Germinal center (tissue), 1 donor: ENCODE measurements at places on chromosomes 6 and 20.
A peak's percentile ranks its signal among the peaks of the same experiment; 100 is the strongest.

DNA sequence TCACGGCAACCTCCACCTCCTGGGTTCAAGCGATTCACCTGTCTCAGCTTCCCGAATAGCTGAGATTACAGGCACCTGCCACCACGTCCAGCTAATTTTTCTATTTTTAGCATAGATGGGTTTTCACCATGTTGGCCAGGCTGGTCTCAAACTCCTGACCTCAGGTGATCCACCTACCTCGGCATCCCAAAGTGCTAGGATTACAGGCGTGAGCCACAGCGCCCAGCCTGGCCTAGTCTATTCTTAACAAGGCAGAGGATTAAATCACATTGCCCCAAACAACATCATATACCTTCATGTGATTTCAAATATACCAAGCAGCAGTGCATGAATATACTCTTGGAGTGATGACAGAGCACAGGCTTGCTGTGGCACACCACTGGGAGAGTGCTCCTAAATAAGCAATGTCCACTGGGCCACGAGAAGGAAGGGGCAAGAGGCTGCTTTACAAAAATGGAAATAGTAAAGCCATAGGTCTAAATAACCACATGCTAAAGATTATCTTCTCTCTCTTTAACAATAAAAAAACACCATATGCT lies 76.6 kb upstream of the TULP1 start:
- DNase-seq = no peak

DNA sequence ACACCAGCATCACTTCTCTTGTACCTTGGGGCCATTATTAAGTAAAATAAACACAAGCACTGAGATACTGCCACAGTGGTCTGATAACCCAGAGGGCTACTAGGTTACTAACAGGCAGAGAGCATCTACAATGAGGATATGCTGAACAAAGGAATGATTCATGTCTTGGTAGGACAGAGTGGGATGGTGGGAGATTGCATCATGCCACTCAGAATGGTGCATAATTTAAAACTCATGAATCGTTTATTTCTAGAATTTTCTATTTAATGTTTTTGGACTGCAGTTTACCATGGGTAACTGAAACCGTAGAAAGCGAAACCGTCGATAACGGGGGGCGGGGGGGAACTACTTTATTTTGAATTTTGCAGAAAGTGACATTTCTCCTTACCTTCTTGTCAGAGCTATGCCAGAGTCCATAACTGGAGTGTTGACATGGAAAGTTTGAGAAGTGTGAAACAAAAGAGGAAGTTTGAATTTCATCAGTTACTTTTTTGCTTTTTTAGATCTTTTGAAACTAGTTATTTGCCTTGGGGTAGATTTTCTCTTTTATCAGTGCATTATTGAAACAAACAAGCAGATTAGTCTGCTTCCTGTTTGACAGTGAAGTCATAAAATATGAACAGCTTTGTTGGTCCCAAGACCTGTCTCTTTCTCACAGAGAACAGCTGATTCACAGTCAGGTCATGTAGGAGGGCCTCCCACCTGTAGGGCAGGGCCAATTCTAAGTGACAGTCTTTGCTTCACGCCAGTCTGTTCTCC lies 124.9 kb downstream of the KLHL32 start:
- DNase-seq = peak; percentile 54

GRCh38 chr6:169837529-169838250 lies 86.3 kb downstream of the ERMARD start:
- no peak for DNase-seq

DNA sequence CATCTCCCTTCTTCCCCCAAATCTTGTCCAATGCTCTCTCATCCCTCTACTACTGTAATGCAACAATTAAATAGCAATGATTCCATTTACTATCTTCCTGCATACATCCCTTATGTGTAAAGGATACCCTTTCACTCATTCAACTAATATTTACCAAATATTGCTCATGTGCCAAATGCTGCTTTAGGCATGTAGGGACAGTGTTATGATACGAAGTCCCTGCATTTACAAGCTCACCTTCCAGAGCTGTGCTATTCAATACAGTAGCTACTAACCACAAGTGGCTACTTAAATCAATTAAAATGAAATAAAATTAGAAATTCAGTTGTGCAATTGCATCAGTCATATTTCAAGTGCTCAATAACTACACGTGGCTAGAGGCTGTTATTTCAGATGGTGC lies 41.1 kb downstream of the GMDS start:
- DNase-seq = no peak

DNA sequence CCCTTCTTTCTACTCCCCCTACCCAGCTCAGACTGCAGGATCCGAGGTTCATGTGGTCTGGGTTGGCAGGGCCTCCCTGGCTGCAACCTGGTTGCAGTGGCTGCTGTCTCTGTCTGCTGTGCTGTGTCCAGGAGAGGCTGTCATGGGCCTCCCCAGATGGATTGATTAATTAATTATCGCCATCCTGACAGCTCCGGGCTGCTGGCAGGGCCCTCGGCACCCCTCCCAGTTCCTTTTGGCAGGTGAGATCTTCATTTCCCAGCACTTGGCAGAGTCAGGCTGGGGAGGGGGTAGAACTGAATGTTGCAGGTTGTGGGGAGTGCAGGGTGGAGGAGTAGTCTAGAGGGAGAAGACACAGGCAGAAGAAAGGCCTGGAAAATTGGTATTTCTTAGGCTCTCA lies 56.7 kb upstream of the ZFAND3 start:
- DNase-seq = no peak

- DNase-seq = peak; percentile 98
Measured at GRCh38 chr6:41072836-41073202, at the start of gene NFYA. Gene NFYA, plus strand, starts transcription at chr6:41072974. Its CDS starts 6,116 bp downstream, at chr6:41079090.

GRCh38 chr6:148757944-148758480 lies 11.2 kb downstream of the UST start:
- no peak for DNase-seq

DNA sequence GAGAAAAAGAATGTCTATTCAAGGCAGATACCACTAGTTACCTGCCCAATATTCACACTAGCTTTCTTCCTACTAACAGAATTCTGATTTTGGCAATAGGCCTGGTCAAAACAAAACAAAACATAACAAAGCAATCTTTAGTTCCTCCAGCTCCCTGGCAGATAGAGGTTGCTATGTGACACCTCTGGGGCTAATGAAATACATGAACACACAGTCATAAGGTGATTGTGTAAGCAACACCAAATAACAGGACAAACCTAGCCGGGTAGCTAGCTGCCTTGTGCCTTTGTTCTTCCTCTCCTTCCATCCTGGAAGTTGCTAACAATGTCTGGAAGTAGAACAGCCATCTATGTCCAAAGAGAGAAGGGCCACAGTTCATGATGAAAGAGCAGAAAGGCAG lies 6.0 kb upstream of the HMGN3 start:
- no peak for DNase-seq

DNA sequence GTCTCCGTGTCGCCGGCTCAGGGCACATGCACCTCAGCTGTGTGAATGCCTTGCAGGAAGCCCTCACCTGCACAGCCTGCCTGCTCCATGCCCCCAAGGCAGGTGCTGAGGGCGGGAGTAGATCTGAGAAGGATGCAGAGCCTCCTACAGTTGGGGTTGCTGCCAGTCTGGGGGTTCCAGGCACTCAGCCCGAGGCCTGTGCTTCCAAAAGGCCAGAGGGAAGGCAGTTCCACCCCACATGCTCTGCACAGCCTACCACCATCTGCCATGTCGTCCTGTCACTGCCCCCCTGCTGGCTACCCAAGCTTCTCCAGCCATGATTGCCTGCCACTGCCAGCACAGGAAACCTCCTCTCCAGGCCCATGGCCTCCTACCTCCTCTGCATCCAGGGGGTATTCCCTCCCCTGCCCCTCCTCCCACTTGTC lies 19.3 kb downstream of the ACSS1 start:
- no peak for DNase-seq

GRCh38 chr6:3235486-3235885 lies 8.0 kb upstream of the TUBB2B start:
- DNase-seq = no peak

DNA sequence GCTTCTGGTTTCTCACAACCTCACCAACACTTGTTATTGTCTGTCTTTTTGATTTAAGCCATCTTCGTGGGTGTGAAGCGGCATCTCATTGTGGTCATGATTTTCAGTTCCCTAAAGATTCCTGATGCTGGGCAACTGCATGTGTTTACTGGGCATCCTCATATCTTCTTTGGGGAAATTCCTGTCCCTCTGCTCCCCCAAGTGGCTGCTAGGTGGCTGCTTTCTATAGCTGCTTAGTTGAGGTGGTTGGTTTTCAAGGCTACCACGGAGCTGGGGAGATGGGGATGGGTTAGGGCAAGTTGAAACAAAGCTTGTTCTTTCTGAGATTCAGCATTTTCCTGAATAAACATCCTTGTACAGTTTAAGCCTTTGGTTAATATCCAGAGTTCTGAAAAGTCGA lies 403.9 kb upstream of the SULF2 start:
- no peak for DNase-seq

GRCh38 chr6:125255201-125255600 lies 46.6 kb downstream of the HDDC2 start:
- DNase-seq = no peak

- DNase-seq = no peak
Measured at GRCh38 chr6:3079682-3080081, 11.4 kb downstream of the RIPK1 start.

GRCh38 chr6:116463301-116463700 lies 2.1 kb downstream of the CALHM6 start:
- no peak for DNase-seq

- DNase-seq = peak; percentile 77
Measured at GRCh38 chr20:57703013-57703412, 6.8 kb downstream of the PMEPA1 start.

- DNase-seq = no peak
Measured at GRCh38 chr6:49225471-49225870, 237.6 kb downstream of the MMUT start.

- no peak for DNase-seq
Measured at GRCh38 chr6:157814883-157815282, 8.2 kb upstream of the SNX9 start.

- no peak for DNase-seq
Measured at GRCh38 chr6:104601721-104602120, 258.0 kb downstream of the HACE1 start.

GRCh38 chr20:376750-377149 lies 3.8 kb upstream of the TRIB3 start:
- DNase-seq = no peak

DNA sequence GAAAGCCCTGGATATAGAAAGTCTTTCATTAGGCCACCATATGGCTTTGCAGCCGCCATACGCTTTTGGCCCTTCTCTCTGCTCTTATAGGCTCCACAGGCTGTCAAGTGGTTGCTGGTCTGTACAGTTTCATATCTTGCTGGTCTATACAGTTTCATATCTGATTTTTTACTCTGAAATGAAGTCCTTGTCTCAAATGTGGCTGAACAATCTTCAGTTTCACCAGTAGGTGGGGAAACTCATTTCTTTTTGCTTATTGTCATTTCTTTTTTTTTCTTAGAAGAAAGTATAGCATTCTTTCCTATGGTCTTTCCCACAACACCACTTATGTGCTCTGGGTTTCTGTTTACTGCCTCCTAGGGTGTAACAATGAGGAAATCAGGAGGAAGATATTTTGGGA lies 771.4 kb upstream of the MMS22L start:
- DNase-seq = no peak

DNA sequence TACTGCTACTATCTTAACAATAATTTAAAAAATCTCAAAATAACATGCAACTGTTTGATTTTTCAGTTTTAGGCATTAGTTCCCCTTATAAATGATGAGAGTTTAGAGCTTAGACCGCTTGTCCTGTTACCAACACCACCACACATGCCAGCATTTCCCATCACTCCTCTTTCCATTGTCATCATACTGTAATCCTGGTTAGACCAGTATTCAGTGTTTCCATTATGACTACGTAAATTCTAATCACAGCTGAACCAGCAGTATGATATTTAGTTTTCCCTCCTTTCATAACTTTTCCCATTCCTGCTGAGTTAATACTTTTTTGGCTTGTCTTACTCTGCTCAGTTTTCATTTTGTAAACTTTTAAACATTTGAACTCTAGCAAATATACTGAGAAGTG lies 12.2 kb upstream of the TBC1D20 start:
- no peak for DNase-seq

DNA sequence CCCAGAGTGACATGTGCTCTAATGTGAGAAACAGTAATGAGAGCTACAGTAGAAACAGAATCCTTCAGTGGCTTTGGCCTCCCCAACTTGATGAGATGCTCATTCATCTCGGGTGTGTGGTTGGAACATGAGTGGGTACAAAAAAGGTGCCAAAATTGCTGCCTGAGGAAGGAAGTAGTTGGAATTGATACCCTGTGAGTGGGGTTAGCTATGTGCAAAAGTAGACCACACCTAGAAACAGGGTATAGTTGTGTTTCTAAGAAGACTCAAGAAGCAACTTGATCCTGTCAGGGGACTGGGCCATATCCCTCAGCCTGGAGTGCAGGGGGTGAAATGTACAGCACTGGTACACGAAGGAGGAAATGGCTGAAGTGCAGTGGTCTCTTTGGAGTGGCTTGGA lies 206.4 kb upstream of the SUPT3H start:
- no peak for DNase-seq

DNA sequence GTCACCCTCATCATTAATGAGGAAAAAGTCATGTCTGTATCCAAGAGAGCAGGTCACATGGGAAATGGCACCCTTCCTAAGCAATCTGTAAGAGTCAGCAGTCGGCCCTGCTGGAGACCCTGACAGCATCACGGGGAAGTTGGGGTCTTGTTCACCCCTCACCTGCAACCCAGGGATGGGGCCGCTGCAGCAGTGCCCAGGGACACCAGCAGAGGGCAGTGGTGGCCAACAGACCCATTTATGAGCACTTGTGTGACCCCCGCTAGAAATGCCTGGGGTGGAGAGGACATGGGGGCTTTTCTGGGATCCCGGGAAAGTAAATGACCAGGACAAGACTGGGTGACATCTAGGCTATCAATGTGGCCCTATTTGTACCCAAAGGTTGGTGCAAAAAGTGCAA lies 35.9 kb downstream of the ANKRD60 start:
- peak; percentile 31 for DNase-seq

DNA sequence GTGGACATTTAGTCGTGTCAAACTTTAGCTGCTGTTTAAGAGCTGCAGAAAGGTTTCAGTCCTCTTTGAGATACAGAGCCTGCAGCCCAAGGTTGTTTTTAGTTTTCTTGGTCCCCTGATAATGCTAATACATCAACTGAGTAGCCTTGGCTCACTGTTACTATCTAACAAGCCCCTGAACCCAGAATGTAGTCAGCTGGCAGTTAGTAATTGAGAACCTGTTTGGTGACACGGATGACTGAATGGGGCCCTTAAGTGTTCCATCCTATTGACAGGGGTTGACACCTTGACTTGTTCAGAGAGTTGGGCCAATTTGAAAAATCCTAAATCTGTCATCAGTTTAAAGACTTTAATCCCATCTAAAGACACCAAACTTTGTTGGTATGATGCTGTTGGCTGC lies 2.8 kb downstream of the RTN4IP1 start:
- DNase-seq = no peak

GRCh38 chr6:153001767-153002612 lies 519 bp downstream of the MTRF1L start:
- peak; percentile 12 for DNase-seq
